Stimulated activated CD4-positive, alpha-beta T cell treated with anti-CD3 and anti-CD28 coated beads, Interleukin-12 subunit alpha, Interleukin-12 subunit beta, amount 100 ng/mL, for 4 hours (primary cell): ENCODE measurements at places on chromosomes 2 and 18.

DNA sequence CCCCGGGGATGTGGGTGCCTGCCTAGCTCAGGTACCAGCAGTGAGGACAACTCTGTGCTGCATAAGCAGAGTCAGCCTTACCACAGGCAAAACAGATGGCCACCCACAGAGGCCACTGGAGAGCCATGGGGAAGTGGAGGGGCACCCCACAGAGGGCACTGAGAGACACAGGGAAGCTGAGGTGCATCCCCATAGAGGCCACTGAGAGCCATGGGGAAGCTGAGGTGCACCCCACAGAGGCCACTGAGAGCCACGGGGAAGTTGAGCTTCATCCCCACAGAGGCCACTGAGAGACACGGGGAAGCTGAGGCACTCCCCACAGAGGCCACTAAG, 134.1 kb upstream of the EPAS1 start:
- DNase-seq, result no peak

GRCh38 chr2:171316220-171316619, 117.6 kb downstream of the METTL8 start:
- no peak for DNase-seq

- no peak for DNase-seq
Measured at GRCh38 chr2:45765007-45765727, 113.7 kb downstream of the PRKCE start.

DNA sequence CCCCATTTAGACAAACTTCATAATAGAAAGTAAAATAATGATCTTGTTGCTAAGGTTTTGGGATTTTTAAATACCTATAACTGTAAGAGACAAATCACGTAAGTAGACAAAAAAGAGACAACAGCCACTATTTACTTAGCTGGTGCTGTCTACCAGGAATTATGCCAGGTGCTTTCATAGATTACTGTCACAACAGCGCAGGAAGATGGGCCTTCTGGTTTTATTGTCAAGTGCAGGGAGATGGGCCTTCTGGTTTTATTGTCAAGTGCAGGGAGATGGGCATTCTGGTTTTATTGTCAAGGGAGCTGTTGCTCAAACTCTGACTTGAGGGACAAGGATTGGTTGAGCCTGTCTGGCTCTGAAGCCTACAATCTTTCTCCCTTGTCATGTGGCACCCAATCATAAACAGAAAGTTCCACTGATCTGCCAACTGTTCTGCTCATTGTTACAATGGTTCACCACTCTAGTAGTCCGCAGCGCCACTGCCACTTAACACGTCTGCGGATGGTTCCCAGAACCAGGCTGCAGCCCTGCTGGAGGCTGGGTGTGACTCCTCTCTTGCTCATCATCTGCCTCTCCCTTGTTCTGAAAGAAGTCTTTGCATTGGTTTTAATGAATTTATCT, 95.0 kb downstream of the RNF144A start:
- DNase-seq, result no peak

DNA sequence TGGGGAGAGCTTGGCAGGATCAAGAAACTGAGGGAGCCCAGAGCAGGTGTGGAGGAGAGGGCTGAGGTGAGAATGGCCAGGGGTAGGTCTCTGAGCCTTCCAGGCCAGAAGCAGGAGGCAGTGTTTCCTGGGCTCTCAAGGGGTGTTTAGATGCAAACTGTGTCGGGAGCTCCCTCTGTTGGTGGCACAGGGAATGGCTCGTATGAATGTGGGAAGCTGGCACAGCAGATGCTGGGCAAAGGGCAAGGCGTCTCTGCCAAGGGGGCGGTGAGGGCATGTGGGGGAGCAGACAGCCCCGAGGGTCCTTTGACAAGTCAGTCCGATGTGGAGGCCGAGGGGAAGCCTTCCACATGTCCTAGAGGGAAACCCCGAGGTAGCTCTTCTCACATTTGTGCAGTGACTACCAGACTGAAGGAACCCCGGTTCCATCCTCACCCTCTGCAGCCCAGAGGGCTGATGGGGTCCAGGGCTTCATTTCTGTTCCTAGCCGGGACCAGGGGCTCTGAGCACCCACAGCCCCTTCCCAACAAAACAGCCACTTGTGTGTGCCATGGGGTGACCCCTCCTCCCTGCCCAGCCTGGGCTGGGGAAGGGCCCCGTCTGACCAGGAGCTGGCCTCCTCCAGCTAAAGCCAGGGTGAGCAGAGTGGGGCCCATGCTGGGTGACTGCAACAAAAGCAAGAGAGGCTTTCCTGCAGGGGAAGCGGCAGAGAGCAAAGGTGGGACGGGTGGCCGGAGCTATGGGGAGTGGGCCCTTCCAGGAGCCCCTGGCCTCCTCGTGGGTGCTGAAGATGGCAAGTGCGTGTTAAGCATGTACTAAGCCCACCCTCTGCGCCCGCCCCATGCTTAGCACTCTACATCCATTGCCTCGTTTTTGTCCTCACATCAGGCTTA, 103.4 kb downstream of the SEPTIN10 start:
- peak; percentile 71 for DNase-seq

DNA sequence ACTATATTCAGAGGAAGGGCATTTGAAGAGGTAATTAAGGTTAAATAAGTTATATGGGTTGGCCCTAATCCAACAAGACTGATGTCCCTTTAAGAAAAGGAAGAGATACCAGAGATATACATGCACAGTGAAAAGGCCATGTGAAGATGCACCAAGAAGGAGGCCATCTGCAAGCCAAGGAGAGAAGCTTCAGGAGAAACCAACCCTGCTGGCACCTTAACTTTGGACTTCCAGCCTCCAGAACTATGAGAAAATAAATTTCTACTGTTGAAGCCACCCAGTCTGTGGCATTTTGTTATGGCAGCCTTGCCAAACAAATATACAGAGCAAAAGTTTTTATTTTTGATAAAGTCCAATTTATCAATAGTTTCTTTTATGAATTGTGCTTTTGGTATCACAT, 51.0 kb downstream of the MAP4K3 start:
- DNase-seq, result no peak

DNA sequence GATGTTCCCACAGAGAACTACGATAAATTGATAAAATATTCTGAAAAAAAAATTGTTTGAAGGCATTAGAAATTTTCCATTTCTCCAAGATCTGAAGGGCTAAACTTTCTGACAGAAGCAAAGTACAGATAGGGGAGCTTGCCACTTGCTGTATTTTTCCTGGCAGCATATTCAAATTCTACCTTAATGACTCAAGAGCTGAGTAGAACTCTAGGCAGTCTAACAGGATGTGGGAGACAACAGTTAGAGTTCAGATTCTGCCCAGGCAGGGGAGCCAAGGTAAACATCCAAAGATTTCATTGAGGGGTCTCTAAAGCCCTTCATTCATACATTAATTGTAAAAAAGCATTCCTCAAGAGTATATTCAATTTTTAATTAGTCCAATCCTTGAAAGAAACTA, 46.0 kb upstream of the RIT2 start:
- DNase-seq, result no peak

DNA sequence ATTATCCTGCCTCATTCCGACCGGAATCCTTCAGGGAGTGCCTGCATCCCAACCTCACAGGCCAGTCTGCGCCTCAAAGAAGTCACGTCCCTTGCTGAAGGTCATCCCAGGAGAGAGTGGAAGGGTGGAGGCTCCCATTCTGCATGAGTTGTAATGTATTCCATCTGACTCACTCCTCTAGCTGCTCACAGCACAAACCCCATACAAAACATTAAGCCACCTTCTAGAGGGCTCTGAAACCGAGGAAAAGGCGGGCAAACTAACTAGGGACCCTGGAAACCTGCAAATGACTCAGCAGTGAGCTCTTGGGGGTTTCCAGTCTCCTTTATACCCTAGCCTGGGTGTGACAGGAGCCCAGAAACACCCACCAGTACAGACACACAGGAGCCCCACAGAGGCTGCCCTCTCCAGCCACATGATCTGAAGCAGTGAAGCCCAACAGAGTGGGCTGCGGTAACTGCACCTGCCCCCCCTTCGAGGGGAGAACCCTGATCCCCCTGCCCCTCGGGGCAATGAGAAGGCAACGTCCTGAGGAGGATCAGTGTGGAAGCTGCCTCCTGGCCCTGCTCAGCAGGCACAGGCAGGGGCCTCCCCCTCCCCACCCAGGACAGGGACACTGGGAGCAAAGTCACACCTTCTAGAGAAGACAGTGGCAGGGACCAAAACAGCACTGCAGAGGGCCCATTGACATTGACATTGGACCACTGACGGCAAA, 69.3 kb upstream of the SNTG2 start:
- no peak for DNase-seq

- DNase-seq, result no peak
Measured at GRCh38 chr2:132272713-132273112, 111.0 kb upstream of the ANKRD30BL start.

- no peak for DNase-seq
Measured at GRCh38 chr2:85472261-85472660, 53.7 kb downstream of the SH2D6 start.

GRCh38 chr2:157056200-157056676, 201.3 kb upstream of the GALNT5 start:
- DNase-seq, result no peak

- DNase-seq, result no peak
Measured at GRCh38 chr2:104865096-104865470, 11.2 kb downstream of the POU3F3 start.
